ENCODE measurements at places on chromosomes 6 and 20.

DNA sequence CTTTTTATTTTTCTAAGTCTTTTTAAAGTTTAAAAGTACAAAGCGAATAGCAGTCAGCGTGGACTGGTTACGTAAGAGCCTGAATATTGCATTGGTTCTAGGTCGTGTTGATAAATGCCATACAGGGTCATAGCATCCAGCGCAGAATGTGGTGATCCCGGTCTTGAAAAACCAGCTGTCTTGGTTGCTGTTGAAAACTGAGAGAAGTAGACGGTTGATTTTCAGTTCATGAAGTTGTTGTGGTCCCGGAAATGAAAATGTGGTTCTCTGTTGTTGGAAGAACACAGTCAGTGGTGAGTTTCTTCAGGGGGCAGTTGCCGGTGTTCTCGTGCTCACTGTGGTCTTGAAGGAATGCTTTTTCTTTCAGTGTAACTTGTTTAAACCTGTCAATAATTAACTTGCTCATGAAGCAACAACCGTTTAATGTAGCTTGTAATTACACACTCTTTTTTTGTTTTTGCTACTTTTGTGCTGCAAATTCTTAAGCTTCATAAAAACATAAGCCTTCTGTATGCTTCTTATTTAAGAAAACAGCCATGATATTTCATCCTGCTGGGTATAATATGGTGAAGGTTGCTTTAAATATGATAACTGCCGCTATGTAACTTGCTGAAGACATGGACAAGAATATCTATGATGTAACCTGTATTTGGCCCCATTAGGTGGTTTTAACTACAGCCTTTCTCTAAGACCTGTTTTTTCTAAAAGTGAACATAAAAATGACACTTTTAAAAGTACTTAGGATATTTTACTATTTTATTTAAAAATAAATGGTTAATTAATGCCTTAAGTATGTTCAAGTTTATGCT, 64.8 kb upstream of the KIF25 start:
- no peak for DNase-seq

DNA sequence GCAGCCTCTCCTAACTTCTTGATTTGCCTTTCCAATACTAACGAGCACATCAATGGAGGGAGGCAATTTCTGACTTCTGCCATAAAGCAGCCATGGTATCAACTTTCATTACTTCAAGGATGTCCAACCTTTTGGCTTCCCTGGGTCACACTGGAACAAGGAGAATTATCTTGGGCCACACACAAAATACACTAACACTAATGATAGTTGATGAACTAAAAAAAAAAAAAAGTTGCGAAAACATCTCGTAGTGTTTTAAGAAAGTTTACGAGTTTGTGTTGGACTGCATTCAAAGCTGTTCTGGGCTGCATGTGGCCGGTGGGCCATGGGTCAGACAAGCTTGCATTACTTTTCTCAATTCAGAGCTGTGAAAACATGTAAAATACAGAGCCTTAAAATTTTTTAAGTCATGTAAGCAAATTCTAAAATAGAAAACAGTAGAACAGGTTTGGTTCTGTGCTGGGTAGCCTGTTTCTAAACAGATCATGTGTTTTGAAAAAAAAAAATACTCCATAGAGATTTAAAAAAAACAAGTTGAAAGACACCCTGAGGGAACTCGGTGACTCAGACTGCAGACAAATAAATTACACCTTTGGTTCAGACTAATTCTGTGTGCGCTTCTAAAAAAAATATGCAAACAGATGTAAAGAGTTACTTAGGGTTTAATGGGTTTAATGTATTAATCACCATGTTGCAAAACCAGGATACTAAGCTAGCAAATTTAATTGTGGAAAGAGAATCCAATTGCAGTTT, 43.6 kb upstream of the SLC22A23 start:
- DNase-seq: no peak

- DNase-seq: no peak
Observed at GRCh38 chr6:101268541-101268940, 125.0 kb upstream of the GRIK2 start.

- no peak for DNase-seq
Observed at GRCh38 chr20:54608039-54608745, 132.8 kb downstream of the DOK5 start.

GRCh38 chr6:128686084-128686483, 165.7 kb upstream of the PTPRK start:
- no peak for DNase-seq

- no peak for DNase-seq
Observed at GRCh38 chr6:115617031-115617430, 443.7 kb downstream of the FRK start.

- DNase-seq: no peak
Observed at GRCh38 chr6:160428069-160428430, 79.9 kb downstream of the SLC22A3 start.
